Karpas-422 (cell line): ENCODE measurements at places on chromosomes 16 and 17. TPM values are rescaled to one million over a fixed set of nuclear protein-coding genes. Genes with fewer than 3 reads are reported as not detected.

The CES5A gene
- not detected in 2 replicates for total RNA-seq

DNA sequence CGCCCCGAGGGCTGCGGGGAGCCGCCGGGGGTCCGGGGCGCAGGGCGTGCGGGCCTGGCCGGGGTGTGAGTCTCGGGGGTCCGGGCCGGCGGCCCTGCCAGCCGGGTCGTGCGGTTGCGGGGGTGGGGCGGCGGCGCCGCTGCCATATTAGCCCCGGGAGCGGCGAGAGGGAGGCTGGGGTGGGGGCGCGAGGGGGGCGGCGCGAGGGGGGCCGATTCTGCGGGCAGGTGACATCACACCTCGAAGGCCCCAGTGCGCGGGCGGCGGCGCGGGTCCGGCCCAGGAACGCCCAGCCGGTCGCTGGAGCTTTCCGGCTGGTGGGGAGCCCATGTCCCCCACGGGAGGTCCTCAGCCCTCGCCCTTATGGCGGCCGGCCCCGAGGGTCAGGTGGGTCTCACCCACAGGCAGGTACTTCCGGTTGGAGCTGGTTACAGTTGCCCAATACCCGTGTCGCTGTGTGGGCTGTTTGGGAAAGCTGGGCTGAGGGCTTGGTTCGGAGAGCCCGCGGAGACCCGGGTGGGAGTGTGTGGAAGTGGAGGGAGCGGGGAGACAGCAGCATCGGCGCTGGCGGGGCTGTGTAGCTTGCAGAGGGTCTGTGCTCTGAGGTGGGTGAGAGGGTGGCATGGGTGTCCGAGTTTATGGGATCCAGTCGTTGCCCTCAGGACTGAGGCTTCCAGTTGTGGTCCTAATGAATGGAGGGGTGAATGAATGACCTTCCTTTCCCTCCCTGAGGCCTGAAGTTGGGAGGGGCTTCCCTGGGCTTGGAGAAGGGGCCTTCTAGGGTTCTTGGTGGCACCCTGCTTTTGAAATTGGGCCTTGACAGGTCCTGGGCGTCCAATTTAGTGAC, 804 bp downstream of the ATP6V0C start:
- DNase-seq: peak; percentile 62

- no peak for DNase-seq
Observed at GRCh38 chr17:71724339-71724738, 396.5 kb upstream of the SOX9 start.

DNA sequence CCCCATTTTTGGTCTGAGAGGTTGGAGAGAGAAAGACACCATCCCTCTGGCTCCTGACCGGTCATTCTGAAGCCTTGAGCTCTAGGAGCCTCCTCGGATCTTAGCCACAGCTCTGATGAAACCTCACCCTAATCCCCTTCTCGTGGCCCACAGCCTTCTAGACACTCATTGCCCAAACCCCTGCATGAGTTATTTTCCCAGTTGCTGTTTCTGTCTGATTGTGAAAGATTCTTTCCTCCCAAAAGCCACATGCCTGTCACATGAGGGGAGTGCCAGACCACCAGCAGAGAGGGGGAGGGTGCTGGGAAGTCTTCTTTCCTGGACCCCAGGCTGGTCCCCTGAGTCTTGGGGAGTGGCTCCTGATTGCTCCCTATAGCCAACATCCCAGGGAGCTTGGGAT, 17.6 kb upstream of the ABR start:
- DNase-seq: no peak

The SEZ6L2 gene
- total RNA-seq: 0.04 TPM in 1 of 2 replicates, not detected in the other

- DNase-seq: no peak
Observed at GRCh38 chr16:48478393-48478792, 93.2 kb upstream of the SIAH1 start.

GRCh38 chr17:42797067-42798007, 1.2 kb downstream of the COA3 start:
- DNase-seq: no peak

- DNase-seq: peak; percentile 81
Observed at GRCh38 chr17:79400989-79401703, 209.7 kb downstream of the RBFOX3 start.

DNA sequence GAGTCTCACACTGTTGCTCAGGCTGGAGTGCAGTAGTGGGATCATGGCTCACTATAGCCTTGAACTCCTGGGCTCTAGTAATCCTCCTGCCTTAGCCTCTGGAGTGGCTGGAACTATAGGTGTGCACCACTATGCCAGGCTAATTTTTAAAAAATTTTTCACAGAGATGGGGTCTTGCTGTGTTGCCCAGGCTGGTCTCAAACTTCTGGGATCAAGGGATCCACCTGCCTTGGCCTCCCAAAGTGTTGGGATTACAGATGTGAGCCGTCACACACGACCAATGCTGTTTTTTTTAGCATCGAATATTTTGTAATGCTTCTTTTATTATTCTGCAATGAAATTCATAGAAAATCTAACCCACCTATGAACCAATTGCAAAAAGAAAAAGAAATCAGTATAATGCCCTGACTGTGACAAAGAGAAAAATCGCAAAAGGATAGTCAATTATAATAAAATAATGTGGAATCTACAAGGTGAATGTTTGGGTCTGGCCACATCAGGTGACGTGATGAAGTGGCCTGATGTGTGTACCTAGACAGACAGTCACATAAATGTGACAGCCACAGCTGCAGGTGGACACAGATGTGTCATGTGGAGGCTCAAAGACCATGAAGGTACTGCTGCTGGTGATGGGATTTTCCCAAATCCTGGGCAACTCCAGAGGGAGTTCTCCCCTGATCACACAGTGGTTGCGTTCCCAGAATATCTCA, 33.6 kb upstream of the ZCCHC14 start:
- DNase-seq: no peak

DNA sequence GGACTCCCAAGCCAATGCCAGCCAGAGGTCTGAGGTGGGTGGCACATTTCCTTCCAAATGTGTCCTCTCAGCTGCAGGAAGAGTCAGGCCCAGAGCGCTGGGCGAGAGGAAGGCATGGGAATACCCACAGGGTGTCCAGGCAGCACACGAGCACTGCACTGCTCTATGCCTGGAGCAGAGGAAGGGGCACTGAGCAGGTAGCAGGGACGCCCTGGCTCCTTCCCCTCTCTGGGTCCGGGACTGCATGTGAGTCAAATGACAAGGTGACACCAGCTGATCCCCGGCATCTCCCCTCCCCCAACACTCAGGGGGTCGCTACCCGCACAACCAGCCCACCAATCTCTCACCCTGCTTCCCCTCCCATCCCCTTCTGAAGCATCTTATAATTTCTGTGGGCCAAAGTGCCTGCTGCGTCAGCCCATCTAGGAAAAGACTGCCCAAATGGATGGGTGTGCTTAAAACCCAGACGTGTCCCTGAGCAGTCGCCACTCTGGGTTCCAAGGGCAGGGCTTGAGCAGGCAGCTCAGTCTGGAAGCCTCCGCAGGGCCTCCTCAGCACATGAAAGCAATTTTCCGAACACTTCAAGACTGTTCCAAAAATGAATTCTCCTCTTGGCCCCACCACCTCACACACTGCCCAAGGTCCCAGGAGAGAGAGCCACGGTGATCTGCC, 12.0 kb upstream of the BCAR1 start:
- no peak for DNase-seq

GRCh38 chr17:44108440-44109311, 14.8 kb downstream of the HDAC5 start:
- DNase-seq: no peak

DNA sequence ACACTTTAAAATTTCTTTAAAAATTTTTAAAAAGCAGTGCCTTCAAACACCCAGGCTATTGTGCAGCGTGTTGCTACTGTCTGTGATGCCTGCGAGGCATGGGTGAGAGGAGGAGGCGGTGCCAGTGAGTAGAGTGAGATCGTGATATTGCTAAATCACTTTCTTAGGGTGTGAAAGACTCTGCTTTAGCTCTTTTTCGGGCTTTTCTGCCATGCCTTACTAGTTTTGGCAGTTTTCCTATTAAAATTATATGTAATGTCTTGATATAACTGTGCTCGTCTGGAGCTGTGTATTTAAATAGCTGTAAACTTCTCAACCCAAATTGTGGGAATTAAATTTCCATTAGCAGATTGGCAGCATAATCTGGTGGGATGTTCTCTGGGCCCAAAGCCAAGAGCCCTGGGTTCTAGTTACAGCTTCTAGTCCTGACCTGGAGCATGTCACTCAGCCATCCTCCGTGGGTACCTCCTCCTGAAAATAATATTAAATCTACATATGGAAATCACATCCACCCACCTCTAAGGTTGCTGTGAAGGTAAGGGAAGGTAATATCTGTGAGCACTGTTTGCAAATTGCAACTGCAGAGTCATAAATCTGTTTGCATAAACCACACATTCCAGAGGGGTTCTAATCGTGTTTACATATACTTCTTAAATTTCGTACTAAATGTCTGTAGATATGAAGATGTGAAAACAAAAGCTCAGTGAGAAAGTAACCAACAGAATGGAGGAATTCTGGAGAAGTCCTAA, 264.3 kb upstream of the CACNG5 start:
- DNase-seq: no peak

The PRM3 gene
- total RNA-seq: not detected in 2 replicates

DNA sequence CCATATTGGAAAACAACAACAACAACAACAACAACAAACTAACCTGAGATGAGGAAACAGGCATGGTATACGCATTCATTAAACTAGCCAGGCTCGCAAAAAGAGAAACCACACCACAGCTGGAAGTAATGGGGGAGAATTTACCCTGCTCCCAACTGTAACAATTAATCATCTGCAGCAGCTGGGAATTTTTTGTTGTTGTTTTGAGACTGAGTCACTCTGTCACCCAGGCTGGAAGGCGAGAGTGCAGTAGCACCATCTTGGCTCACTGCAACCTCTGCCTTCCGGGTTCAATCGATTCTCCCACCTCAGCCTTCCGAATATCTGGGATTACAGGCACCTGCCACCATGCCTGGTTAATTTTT, 16.3 kb downstream of the PRPSAP1 start:
- no peak for DNase-seq

GRCh38 chr16:2530629-2531318, 434 bp downstream of the CEMP1 start:
- no peak for DNase-seq

The USP10 gene
- 56.0 and 79.9 TPM in 2 replicates for total RNA-seq

The SHCBP1 gene
- 15.5 and 15.7 TPM in 2 replicates for total RNA-seq

DNA sequence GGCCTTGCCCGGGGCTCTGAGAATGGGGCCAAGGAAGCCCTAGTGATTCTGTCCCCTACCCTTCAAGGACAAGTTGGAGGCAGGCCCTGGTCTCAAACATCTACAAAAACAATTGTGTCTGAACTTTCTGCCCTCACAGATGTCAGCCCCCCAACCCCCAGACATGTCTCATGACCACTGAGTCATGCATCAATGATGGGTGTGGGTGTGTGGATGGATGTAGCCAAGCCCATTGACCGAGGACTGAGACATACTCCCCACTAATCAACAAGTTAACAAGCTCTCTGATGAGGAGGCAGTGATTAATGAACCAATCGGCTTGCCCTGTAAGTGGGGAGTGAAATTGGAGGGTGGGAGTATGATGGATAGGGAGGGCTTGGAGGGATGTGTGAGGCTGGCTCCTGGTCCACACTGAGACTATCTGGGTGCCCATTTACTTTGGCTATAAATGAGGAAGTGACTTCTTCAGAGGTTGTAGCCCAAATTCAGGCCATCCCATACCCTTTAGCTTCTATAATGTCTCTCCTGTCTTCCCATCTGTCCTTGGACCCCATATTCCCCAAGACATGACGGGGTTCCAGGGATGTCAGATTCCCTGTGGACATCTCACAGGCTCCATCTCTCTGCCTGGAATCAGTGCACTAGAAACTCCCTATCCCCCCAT, 97.1 kb upstream of the TMEM97 start:
- no peak for DNase-seq

DNA sequence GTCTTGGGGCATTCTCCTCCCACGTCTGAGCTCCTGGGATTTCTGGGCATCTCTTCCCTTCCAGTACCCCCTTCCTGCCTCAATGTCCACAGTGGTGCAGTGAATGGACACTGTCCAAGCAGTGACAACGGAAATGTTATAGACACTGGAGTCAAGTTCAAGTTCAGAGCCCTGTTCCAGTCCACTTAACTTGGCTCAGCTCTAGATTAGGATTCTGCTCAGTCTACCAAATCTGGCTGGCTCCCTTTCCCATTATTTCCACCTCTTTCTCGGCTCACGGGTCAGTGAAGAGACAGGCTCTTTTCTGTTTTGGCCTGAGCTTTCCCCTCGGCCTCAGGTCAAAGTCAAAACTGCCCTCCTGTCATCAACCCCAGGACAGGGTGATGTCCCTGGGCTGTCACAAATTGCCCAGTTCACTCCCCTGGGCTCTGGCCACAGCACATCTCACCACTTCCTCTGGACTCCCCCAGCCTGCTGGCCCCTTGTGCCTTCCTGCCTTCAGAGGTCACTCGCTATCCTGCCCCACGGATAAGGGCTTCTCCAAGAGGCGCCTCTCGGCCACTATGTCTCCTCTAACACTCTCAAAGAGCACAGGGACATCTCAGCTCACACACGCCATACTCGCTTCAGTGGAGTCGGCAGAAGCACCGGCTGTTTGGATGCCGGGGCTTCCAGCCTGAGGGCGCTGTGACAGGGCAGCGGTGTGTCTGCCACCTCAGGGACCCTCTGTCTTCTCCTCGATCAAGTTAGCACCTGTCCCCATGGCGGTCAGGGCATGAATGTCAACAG, 17.7 kb upstream of the MRPL38 start:
- DNase-seq: no peak

DNA sequence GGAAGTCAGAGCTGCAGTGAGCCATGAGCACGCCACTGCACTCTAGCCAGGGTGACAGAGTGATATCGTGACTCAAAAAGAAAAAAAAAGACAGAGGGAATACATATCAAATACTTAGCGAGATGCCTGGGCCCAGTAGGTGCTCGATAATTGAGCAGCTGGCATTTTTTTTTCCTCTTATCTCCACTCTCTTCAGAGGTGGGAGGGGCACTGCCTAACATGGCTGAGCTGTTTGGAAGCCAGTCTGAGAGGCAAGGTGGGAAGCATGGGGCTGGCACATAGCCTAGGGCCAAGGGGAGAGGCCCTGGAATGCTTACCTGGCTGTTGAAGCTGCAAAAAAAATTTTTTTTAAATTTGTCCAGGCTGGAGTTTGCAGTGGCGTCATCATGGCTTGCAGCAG, 38.4 kb downstream of the HIC1 start:
- DNase-seq: no peak

DNA sequence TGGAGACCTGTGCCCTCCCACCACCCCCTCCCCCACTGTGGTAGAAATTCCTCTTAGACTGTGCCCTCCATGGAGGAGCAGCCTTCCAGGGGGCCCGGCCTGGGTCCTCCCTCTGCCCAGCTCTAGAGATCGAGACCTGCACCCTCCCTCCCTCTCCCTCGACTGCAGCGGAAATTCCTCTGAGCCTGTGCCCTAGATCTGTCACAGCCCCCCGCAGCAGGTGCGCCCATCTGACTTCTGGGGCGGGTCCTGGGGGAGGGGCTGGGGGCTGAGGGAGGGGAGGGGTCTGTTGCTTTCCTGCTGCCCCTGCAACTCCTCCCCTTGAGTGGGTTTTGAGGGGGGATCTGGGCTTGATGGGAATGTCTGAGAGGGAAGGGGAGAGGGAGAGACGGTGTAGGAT, 177.8 kb upstream of the GSE1 start:
- no peak for DNase-seq

The ST3GAL2 gene
- 48.1 and 62.4 TPM in 2 replicates for total RNA-seq
